ENCODE measurements at places on chromosomes 5 and 9.

DNA sequence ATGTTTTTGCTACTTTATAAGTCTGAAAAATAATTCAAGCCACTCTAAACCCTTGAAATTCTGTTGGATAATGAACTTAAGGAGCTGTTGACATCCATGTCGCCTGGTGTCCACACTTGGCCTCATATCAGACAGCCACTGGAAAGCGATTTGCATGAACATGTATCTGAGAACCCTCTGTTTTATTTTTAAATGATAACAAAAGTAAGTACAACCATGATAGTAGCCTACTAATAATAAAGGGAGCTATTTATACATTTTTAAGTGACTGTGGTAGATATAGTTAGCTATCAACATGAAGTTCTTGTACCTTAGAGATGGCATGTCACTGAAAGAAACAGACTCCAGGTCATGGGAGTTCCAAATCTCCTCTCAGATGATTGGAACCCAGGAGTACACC is 53.3 kb downstream of the PLCXD3 start:
- DNase-seq, result no peak

- no peak for DNase-seq
These were observed 8.0 kb downstream of the PITX1 start for GRCh38 chr5:135025730-135026644.

GRCh38 chr5:100877274-100877673 is 25.8 kb downstream of the ST8SIA4 start:
- DNase-seq, result no peak

DNA sequence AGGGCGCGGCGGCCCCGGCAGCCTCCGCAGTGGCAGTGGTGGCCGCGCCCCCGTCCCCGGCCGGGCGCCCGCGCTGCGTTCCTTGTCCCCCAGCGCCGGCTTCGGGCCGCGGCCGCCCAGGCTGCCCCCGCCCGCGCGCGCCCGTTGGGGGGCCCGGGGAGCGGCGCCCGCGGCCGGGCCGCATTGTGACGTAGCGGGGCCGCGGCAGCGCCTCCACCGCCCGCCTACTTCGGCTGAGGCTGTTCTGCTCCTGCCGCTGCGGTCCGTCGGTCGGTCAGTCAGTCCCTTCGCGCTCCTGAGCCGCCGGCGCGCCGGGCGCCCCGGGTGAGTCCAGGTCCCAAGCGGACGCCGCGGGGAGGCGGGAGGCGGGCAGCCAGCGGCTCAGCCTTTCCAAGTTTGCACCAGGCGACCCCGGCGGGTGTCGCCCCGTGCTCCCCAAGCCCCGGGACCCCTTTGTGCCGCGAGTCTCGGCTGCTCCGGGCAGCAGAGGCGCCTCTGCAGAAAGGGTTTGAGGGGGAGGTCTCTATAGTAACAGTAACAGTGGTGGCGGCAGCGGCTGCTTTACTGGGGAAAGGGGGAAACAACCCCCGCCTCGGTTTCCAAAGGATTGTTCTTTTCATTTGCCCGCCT is at the start of gene SNCAIP:
Gene SNCAIP, plus strand, starts transcription at position 277 of the 630 bp plus-strand sequence. CDS start 78,898 bp downstream, outside the sequence.
- peak; percentile 41 for DNase-seq

DNA sequence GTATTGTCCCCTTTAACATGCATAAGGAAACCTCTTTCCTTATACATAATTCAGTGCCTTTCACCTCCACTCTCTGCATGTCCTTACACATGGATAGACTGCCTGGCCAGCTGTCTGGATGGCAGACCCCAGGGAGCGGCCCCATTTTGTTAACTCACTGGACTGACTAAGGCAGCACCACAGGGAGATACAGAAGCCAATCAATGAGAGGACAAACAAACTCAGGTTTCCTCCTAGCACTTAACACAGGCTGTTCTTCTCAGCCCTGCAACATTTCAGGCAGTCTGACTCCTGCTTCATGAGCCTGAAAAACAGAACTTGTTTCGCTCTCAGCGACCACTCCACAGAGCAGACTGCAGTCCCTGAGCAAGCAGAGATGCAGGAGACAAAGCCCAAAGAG is 135.4 kb upstream of the RASEF start:
- no peak for DNase-seq

DNA sequence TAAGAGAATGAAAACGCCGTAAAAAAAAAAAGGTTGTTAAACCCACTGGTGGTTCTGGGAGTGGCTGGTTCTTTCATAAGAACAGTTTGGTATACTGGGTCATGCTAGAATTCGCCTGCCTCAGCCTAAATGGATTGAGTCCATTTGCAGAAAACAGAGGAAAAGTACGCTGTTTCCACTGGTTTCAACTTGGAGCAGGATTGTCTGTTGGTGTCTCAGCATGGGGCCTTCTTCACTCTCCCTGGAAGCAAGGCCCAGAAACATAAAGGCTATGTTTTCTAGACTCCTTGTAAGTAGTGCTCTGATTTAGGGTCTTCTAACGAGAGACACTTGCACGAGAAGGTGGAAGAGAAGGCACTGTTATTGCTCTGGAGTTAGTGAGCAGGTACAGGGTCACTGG is 116.9 kb upstream of the MTAP start:
- DNase-seq, result no peak

DNA sequence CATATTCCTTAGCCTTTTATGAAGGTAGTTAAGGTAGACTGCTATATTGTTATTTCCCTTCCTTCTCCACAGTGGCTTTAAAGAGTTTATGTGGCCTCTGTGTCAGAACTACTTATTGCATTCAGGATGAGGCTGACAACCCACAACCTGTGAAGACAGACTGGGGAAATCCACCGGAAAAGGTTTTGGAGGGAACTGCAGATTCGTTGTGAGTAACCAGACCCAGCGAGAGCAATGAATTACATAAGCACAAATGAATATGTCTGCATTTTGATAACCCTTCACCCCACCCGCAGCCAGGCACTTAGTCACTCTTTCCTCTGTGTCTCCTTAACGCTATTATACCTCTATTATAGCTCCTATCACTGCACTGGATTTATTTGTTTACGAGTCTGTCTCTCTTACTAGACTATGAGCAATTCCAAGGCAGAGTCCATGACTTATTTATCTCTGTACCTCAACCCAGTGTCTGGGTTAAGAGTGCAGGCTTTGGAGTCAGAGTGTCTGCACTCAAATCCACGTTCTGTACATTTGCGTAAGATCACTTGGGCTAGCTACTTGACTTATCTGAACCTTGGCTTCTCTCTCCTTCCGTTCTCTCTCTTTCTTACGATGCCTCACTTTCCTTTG is 19.2 kb downstream of the KCTD16 start:
- peak; percentile 37 for DNase-seq

- DNase-seq, result no peak
These were observed 295.1 kb downstream of the BNC2 start for GRCh38 chr9:16575142-16575985.

GRCh38 chr9:128275198-128276007 is at the start of gene GOLGA2:
TSS of gene GOLGA2 (minus strand) at chr9:128276007. CDS start at chr9:128275976, 31 bp downstream.
- DNase-seq, result peak; percentile 62

DNA sequence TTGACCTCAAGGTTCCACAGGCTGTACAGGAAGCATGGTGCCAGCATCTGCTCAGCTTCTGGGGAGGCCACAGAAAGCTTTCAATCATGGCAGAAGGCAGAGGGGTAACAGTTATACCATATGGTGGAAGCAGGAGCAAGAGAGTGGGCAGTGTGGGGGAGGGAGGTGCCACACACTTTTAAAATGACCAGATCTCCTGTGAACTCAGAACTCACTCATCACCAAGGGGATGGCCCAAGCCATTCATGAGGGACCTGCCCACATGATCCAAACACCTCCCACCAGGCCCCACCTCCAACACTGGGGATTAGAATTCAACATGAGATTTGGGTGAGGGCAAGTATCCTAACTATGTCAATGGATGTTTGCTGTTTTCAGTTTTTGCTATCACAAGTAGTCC is 16.2 kb downstream of the CYFIP2 start:
- no peak for DNase-seq

- no peak for DNase-seq
These were observed 395.4 kb downstream of the CSNK1G3 start for GRCh38 chr5:123907349-123907748.

GRCh38 chr5:153404747-153405146 is 85.7 kb upstream of the GRIA1 start:
- no peak for DNase-seq

DNA sequence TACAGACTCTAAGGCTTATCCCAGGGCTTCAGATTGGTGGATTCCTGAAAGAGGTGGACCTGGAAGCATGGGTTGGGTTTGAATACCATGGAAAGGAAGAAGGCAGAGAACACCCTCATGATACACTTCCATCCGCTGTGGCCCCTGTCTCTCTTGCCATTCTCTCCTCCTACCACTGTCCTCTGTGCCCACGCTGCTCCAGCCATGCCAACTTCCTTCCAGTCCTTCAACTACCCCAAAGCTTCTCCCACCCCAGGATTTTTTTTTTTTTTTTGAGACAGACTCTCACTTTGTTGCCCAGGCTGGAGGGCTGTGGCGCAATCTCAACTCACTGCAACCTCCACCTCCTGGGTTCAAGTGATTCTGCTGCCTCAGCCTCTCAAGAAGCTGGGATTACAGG is 1.7 kb upstream of the SPARC start:
- DNase-seq, result no peak

DNA sequence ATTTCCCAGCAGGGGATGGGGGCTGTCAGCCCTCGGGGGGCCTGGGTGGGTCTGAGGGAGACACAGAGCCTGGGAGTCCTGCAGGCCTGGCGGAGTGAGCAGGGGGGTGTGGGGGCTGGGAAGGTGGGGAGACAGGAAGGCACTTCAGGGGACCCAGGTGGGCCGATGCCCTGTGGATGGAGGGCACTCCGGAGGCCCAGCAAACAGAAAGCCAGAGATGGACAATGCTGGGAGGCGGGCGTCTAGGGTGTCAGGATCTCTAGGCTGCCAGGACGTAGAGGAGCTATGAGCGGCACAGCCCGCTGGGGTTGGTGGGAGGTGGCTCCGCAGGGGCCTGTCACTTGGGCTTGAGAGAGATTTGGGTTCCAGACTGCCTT is 87.6 kb upstream of the COL5A1 start:
- no peak for DNase-seq

GRCh38 chr5:14122089-14122488 is 21.1 kb upstream of the TRIO start:
- DNase-seq, result no peak

- no peak for DNase-seq
These were observed 586.6 kb downstream of the DNAH5 start for GRCh38 chr5:13357929-13358328.

- no peak for DNase-seq
These were observed 29.3 kb downstream of the PAPPA start for GRCh38 chr9:116182876-116183275.

- no peak for DNase-seq
These were observed 1.9 kb downstream of the ERGIC1 start for GRCh38 chr5:172835994-172836356.

GRCh38 chr9:80061940-80062339 is 490.2 kb downstream of the TLE4 start:
- peak; percentile 86 for DNase-seq

GRCh38 chr9:82421498-82421897 is 432.9 kb downstream of the SPATA31D1 start:
- no peak for DNase-seq

DNA sequence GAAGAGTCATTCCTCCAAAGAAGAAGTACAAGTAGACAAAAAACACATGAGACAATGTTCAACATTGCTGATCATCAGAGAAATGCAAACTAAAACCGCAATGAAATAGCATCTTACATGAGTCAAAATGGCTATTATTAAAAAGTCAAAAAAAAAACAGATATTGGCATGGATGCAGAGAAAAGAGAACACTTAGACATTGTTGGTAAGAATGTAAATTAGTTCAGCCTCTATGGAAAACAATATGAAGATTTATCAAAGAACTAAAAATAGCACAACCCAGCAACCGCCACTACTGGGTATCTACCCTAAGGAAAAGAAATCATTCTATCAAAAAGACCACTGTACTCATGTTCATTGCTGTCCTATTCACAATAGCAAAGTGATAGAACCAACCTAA is 157.5 kb downstream of the CHSY3 start:
- DNase-seq, result no peak

DNA sequence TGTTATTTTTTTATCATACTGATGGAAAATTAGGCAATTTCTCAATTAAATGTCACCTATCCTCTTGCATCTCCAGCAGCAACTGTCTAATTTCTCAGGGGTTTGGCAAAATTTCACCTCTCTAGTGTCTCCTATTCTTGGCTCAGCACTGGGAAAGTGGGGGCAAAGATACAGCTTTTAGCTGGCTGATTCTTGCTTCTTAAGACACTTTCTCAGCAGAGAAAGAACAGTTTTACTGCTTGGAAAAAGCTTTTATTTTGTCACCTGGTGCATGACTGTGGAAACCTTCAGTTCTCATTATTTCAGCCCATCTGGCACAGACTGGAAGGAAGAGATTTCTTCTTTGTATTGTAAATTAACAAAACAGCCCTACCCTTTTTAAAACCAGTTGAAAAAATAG is 283.6 kb upstream of the SGCD start:
- DNase-seq, result no peak

DNA sequence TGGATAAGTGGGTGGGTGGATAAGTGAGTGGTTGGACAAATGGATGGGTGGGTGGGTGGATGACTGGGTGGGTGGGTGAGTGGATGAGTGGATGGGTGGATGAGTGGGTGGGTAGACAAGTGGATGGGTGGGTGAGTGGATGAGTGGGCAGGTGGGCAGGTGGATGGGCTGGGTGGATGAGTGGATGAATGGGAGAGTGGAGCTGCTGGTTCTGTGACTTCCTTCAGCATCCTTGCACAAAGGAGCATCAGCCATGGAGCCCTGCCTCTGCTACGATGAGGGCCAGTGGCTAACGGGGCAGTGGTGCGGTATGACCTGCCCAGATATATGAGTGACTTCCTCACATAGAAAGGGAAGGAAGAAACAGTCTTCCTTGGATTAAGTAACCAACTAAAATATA is 398.7 kb upstream of the IRX4 start:
- no peak for DNase-seq
